Left lung (tissue), 14 donors: ENCODE measurements at places on chromosomes 7 and 10. TPM values are rescaled to one million over a fixed set of nuclear protein-coding genes. Genes with fewer than 3 reads are reported as not detected.

DNA sequence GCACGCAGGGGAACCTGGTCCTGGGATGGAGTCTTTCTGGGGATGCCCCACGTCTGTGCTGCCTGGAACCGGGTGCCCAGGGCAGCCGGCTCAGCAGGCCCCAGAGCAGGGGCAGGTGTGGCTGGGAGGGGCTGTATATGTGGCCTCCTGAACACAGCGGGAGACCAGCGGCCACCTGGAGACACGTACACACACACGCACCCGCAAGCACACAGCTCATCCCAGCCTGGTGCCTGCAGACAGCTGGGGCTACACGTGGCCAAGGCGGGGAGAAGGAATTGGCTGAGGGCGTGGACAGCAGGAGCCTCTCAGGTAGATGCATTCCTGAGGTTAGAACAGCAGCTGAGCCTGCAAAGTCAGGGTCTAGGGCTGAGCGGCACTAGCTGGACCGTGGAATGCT, 14.0 kb downstream of the ADAM8 start:
- DNase-seq = no peak

The RNF148 gene
- 1.4 TPM for total RNA-seq

The MMP21 gene
- total RNA-seq = 0.32 TPM

DNA sequence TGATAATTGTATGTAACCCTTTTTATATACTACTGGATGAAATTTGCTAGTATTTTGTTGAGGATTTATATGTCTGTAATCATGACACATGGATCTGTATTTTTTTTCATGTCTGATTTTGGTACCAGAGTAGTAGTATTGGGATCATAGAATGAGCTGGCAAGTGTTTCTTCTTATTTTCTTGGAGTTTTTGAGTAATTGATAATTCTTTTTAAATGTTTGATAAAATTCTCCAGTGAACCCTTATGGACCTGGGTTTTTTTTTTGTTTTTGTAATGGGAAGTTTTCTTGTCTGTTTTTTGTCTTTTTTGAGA, 28.4 kb downstream of the ZNF33A start:
- no peak for DNase-seq

The CALML5 gene
- total RNA-seq = not detected

DNA sequence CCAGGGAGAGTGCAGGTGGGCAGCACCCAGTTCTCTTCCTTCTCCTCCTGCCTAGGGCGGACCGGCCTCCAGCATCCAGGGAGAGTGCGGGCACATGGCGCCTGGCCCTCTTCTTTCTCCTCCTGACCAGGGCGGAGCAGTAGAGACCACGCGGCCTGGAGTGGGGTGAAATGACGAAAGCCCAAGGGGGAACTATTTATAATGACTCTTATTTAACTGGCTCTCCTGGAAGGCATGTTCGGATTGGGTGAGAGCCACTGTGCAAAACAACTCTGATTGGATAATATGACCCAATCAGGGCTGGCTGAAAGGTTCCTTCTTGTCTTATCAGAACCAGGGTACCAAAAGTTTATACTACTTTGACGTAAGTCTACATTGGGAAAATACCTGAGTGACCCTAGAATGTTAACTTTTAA, 63.1 kb downstream of the ZNF37A start:
- no peak for DNase-seq

DNA sequence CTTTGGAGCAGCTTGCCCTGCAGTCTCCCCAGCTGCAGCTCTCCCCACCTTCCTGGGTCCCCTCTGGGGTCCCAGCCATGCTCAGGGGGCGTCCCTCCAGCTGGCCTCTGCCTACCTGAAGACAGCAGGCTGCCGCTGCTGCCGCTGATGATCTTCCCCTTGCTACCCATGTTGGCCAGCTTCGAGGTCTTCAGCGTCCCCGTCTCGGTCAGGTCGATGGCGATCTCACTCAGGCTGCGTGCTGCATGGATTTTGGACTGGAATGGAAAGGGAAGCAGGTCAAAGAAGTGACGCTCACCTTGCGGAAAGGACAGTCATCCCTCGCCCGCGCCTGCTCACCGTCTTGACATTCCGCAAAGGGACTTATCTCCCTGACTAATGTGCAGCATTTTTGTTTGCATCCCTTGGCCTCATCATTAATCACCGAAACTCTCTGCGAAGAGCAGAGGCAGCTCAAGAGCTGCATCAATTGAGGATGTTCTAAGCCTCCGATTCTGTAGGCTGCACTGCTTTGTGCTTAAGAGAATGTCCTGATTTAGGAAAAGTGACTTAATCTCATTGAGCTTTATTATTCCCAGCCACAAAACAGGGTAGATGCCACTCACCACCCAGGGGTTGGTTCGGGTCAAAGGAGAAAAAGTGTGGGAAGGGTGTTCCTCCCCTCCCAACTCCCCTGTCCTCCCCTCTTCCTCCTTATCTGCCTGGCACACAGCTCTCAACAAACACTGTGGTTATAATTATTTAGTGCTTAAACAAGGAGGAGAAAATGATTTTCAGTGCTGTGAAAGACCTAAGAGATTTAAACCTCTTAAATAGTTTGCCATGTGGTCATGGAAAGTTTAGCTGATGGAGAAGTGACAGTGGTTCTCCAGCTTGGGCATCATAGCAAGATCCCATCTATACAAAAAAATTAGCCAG, 107.3 kb downstream of the PRPF18 start:
- DNase-seq = no peak

DNA sequence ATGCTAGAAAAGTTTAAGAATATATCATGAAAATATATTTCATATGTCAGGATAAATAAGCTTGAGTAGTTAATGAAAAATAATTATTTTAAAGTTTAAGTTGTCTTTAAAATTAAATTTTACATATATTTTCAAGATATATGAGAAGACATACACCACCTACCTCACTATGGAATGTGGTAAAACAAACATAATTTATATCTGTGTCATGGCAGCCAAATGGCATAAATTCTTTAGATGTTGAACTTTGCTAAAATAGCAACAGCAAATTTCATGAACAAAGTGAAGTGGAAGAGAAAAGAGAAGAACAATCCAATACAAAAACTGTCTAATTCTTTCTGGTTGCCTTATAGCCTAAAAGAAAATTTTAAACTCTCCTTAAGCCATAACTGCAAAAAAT, 39.6 kb upstream of the SLC16A12 start:
- no peak for DNase-seq

The ANKRD1 gene
- 165 TPM for total RNA-seq

GRCh38 chr7:24602860-24603456, 29.7 kb downstream of the PALS2 start:
- DNase-seq = no peak

GRCh38 chr10:48614481-48615390, 9.9 kb upstream of the ARHGAP22 start:
- DNase-seq = no peak

- no peak for DNase-seq
Measured at GRCh38 chr10:60426425-60426824, 36.8 kb upstream of the ANK3 start.

The LRMDA gene
- 16.3 TPM for total RNA-seq

DNA sequence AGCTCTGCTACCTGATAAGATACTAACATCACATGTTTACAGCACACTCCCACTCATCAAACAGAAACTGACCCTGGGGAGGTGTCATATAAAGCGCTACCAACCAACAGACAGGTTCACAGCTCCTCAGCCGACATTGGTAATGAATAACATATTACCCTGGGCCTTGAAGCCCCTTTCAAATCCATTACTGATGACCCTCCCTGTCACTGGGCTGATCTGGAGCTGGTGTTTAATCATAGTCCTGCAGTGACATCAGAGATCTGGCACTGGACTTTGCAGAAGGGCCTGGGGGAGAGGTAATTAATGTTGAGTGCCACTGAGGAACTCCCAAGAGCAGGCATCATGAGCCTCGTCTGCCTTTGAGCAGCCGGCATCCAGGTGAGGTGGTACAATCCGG, 306.5 kb upstream of the NFE2L3 start:
- no peak for DNase-seq

The PRKAG2 gene
- total RNA-seq = 34.6 TPM

GRCh38 chr10:6356280-6356793, 153.6 kb downstream of the PFKFB3 start:
- DNase-seq = no peak

- DNase-seq = no peak
Measured at GRCh38 chr7:120163449-120163848, 109.5 kb upstream of the KCND2 start.

DNA sequence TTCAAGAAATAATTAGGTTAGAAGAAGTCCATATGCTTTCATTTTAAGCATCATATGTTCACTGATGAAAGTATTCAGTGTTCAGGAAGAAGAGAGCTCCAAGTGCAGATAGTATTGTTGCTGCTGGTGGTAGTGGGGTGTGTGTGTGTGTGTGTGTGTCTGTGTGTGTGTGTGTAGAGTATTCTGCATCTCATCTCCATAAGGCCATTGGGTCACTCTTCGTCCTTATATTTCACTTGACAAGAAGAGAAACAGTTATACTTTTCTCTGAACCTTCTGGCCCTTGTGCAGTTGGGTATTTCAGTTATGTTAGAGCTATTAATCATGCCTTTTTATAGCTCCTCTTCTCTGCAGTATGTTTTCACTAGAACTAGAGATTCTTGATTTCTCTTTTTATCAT, 26.2 kb downstream of the ADAM22 start:
- DNase-seq = no peak

DNA sequence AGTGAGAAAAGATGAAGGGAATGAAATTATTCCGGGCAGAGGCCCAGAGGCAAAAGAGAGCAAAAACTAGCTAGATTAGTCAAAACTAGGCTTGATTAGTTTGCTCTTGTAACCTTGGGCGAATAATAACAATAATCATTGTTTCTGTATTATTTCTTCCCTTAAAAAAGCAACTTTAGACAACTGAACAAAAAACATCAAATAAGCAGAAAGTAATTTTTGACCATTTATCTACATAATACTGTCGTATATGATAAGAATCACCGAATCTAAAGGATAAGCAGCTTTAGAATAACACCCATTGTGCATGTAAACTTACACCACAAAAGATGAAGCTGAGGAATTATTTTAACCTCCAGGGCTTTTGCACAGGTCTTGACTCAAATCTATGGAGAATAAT, 125.1 kb downstream of the TPK1 start:
- DNase-seq = no peak

DNA sequence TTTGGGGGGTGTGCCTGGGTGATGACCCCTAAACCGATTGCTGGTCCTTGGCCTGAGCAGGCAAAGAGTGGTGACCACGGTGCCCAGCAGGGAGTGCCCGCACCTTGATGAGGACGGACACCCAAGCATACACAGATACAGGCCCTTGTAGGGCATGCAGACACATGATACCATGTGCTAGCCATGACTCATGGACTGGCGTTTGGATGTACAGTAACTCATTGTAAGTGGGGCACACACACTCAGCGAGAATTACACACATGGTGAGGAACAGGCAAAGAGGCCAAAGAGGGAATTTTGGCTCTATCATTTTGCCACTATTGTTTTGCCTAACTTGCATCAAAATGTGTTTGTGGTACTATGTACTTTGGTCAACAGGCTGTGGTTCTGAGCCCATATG, 24.1 kb downstream of the KAZALD1 start:
- no peak for DNase-seq

DNA sequence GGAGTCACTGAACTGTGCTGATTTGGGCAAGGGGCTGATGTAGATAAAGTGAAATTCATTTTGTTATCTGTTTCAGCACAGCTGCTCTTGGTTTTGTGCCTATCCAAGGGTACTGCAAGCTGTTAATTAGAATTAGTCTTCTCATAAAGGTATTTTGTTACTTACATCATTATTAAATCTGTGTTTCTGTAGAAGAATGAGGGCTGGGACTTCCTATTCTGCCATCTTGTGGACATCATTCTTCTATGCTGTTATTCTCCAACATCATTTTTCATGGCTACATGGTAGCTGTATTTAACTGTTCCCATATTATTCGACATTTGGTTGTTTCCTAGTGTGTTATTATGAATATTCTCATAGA, 76.2 kb upstream of the CCDC71L start:
- DNase-seq = no peak

The VSTM2A gene
- not detected for total RNA-seq

The GAD2 gene
- not detected for total RNA-seq

The GALNT17 gene
- total RNA-seq = 8.9 TPM

DNA sequence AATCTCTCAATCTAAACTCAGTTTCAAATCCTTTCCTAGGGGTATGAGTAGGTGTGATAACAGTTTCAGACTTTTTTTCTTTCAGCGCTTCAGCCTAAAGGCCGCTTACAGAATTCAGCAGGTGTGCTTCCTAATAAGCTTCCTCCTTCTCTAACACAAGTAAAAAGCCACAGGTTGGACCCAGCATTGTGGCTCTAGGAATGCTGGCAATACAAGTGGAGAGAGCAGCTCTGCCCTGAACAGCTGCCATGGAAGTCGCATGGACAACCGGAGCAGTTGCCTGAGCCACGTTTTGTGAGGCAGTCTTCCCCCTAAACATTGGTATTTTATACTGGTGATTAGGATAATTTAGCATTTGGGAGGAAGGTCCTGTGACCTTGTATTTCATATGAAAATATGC, 83.5 kb downstream of the ST7 start:
- DNase-seq = no peak

DNA sequence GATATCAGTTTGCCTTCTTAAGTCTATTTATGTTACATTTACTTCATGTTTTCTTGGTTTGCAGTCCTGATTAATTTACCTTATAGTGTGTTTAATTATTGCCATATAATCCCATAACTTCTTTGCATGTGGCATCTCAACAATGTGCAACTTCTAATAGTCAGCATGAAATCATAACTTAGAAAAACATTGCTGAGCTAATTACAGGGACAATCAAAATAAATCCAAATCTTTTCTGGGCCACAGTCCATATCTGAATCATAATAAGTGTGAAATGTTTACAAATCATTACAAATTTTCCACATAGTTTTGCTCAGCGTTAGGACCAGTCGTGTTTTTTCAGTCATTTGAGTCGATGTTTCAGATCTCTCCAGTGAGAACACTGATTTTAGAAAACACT, 29.1 kb upstream of the CABCOCO1 start:
- DNase-seq = no peak

DNA sequence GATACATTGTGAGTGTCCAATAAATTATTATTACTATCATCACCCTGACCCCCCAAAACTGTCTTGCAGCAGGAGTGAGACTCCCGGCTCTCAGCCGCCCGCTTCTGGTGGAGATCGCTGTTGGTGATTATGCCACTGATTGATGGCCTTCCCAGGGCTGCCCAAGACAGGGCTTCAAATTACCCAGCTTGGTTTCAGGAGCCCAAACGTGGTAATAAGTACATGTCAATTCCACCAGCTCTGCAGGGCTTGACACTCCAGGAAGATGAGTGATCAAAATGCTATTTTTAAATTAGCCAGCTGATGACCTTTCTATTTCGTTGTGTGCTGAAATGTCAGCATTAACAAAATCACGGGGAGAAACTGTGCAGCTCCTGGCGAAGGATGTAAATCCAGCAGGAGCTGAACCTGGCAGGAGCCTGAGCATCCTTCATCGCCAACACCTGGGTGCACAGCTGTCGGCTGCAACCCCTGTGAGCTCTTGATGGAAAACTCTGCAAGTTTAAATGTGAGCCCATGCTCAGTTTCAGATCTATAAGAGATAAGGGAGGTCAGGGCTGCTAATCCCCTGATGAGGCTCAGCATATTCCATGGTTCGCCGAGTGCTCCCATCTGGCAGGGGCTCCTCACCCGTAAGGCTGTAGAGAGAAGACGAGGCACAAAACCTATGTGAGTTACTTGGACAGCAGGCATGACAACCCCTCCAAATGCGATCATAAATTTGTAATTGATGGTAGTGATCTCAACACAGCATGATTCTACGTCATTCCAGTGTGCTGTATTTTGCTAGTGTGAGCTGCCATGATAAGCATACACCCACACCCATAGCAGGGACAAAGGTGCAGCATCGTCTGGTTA, 446.3 kb downstream of the TCERG1L start:
- DNase-seq = no peak

The PSD gene
- total RNA-seq = 1.4 TPM
